ENCODE measurements at places on chromosomes 1 and 21.

DNA sequence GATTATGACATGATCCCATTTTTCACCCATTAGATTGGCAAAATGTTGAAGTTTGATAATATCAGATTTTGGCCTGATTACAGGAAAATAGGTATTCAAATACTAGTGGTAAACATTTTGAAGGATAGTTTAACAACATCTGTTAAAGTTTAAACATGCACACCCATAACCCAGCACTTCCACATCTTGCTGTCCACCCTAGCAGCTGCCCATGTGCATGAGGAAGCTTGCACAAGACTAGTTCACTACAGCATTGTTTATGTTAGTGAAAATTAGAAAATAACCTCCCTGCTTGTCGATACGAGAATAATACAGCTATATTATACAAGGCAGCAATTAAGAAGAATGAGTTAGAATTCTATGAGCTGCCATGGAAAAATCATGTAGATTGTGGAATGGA is 127.6 kb downstream of the C1orf21 start:
- DNase-seq: no peak

DNA sequence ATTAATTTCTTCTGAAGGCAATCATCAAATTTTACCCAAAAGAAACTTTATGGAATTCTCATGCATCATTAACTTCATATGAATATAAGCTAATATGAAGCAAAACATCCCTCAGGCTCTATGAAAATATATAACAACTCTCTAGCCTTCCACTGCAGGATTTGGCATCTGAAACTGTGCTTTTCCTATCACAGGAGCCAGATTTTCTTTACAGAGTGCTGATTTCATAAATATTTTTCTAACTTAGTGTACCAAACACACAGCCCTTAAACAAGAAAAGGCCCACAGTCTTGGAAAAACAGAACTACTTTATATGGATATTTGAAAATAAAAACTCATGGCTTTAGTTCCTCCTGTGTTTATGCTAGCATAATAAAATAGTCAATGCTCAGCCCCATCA is 559.5 kb upstream of the CHRM3 start:
- no peak for DNase-seq

- peak; percentile 66 for DNase-seq
Measured at GRCh38 chr1:244833734-244834542, 1.5 kb upstream of the COX20 start.

DNA sequence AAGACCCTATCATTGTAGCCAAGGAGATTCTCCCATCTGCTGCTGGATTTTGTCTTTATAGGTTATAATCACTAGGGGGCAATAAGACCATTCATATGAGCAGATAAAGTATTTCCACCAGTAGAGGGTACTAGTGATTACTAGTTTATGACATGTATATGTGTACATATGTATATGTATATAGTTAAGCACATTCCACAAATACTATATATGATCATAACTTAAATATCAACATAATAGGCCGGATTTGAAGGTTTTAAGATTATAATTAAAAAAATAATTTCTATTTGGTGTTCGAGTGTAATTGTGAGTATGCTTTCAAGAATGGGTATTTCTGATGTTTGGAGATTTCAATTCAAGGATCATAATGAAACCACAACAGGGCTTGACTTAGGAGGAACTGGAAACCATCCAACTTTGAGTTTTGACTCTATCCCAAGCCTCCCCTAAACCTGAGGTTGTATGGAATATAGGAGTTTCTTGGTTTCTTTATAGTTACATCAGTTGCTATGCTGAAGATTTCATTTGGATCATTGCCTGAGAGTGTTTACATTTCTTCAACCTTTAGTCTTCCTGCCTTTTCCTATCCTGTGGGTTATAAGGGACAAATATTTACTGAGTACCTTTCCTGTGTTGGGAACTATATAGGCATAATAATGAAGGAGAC is 16.9 kb downstream of the TCEANC2 start:
- no peak for DNase-seq

- DNase-seq: peak; percentile 19
Measured at GRCh38 chr21:33434770-33435360, 31.7 kb downstream of the IFNGR2 start.

DNA sequence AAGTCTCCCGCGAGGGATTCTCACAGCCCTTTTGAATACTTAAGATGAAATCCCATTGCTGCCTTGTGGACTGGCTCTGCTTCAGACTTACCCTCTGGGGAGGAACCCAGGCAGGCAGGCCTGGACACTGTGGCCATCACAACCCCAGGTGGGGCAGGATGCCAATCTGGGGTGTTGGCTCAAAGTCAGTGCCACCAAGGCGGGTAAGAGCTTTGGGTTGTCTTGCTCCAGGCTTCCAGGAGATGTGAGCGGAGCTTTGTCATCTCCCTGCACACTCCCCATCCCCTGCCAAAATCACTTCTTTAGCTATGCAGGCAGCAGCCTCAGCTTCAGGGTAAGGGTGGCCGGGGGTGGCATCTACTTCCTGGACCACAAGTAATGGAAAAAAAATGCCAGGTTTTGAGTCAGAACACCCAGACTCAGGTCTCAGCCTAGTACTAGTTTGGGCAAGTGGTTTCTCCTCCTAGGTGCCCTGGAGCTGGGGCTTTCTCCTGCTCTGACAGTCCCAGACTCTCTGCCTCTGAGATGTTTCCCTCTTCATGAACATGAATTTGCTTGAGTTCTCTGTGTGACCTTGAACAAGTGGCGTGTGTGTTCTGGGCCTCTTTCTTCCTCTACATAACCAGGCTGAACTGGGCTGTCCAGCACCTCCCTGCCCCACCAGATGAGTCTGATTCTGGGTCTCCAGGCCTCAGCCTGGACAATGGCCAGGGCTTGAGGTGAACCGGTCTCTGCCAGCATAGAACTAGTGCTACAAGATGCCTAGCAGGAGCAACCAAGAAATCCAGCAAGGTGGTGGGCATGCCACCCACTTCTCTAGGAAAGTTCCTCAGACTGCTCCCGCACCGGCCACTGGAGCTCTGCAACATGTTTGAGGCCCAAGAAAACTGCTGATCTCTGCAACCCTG is 65.4 kb downstream of the VWA5B1 start:
- peak; percentile 18 for DNase-seq

GRCh38 chr21:43851593-43851992 is 13.4 kb upstream of the AGPAT3 start:
- no peak for DNase-seq

GRCh38 chr1:36557041-36558000 is 74.6 kb upstream of the CSF3R start:
- no peak for DNase-seq

GRCh38 chr1:24426744-24427544 is 11.3 kb downstream of the NIPAL3 start:
- DNase-seq: no peak

GRCh38 chr1:228937851-228938536 is 202.7 kb downstream of the RHOU start:
- DNase-seq: no peak

DNA sequence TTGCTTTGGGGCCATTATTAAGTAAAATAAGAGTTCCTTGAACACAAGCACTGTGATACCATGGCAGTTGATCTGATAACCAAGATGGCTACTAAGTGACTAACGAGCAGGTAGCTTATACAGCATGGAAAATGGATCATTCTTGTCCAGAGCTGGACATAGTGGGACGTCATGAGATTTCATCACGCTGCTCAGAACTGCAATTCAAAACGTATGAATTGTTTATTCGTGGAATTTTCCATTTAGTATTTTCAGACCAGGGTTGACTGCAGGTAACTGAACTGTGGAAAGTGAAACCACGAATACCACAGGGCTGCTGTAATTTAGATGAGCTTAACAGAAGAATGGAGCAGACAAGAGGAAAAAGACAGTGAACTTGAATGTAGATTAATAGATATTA is 38.9 kb downstream of the CCDC18 start:
- no peak for DNase-seq

DNA sequence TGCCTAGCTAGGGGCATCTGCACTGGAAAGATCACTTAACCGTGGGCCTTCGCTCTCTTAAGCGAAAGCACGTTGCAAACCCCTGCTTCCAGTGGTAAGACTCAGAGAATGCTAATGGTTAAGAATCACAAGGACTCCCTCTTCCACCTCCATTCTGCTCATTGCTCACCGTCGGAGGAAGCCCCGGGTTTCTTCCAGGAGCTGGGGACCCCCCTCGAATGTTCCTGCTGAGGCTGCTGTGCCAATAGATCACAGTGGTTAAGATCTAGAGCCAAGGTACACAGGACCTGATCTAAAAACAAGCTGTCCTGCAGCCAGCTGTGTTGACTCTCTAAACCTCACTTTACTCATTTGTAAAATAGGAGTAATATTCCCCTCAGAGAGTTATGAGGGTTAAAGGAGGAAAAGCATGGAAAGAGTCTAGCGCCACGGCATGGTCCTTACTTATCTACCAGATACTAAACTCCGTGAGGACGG is 765 bp downstream of the VAMP3 start:
- no peak for DNase-seq

DNA sequence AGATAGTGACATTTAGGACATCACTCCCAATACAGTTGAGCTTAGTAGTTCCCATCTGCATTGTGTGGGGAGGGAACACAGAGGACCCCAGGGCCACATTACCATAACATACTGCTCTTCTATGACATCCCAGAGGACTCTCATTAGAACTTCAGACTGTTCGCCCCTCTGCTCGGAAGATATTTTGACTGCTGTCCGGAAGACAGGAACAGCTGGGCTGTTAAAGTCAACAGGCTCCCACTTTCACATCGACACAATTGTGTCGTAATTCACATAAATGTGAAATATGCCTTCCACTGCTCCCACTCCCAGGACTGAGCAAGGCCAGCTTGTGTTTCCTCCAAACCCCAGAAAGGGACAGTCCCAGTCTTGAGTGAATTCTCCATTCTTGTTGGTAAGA is 158.4 kb downstream of the SEC16B start:
- DNase-seq: no peak

All from Calu3 (cell line).